Kidney epithelial cell (primary cell): ENCODE measurements at places on chromosomes 7 and 10.

DNA sequence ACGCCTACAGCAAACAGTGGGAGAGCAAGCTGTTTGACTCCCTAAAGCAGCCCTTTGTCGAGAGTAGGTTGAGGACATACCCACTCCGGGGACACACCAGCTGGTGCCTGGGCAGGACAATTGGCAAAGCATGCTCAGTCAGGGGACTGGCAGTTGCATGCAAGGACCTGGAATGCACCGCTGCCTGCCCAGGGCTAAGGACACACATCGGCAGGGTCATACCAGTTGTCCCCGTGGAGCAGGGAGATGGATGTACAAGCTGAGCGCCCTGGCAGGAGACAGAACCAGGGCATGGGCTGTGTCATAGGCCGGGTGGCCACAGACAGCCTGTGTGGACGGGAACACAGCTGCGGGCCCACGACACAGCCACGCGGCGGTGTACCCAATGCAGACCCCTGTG is 18.3 kb upstream of the ELN start:
- no peak for DNase-seq

- no peak for DNase-seq
Measured at GRCh38 chr10:5666841-5667630, 641 bp upstream of the ASB13 start.

DNA sequence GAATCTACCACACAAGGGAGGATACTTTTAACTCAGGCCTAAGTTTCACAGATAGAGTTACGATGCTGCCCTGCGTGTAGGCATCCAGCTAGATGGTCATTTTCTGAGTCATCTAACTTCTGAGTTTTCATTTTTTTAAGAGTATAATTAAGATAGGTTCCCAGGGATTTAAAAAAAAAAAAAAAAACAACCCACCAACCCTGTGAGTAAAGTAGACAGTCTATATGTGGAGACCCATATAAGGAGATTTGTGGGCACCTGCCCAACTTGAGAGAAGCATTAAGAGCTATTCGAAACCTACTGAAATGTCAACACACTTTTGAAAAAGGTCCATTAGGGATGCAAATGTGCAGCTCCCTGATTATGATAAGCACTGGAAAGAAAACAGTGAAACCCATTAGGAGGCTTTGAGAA is 257.3 kb downstream of the TRIL start:
- DNase-seq: no peak

GRCh38 chr10:114308531-114309363 is 69.7 kb downstream of the VWA2 start:
- no peak for DNase-seq

DNA sequence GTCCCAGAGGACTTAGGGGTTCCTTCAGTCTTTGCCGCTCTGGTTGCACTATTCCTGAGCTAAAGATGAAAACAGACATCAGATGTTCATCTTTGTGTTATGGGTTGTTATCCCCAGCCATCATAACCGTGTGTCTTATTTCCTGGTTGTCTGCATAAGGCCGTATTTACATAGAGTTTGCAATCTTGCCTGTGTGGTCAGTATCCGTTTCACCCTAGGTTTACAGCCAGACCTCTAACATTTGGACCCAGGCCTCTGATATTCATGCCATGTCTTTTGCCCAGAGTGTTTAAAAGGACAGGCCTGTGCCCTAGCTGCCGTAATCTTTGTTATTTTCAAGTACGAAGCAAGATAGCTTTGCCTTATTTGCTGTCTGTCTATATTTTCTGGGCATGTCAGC is 26.6 kb downstream of the LRRC4 start:
- DNase-seq: no peak

GRCh38 chr10:61967298-61967697 is 65.8 kb downstream of the ARID5B start:
- no peak for DNase-seq

DNA sequence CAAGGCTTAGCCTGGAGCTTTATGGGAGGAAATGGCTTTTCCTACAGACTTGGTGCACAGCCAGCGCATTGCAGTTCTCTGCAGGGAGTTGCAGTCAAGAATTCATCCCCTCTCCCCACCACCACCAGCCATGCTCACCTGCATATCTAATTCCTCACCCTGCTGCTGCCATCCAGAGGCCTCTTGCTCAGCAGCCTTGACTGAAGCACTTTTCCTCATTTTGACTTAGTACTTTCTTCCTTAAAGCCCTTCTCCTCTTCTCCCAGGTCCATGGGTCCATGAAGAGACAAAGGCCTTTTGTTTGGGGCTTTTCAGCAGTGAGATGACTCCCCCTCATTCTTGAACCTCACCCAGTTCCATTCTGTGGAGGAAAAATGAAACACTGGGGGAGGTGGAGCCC is 39.7 kb upstream of the GPR141 start:
- DNase-seq: no peak

- no peak for DNase-seq
Measured at GRCh38 chr7:20778063-20778721, 8.5 kb downstream of the SP8 start.

- DNase-seq: no peak
Measured at GRCh38 chr7:2673934-2674333, 14.1 kb upstream of the AMZ1 start.
